Retinal pigment epithelial cell (primary cell): ENCODE measurements at places on chromosomes 11 and 22.

DNA sequence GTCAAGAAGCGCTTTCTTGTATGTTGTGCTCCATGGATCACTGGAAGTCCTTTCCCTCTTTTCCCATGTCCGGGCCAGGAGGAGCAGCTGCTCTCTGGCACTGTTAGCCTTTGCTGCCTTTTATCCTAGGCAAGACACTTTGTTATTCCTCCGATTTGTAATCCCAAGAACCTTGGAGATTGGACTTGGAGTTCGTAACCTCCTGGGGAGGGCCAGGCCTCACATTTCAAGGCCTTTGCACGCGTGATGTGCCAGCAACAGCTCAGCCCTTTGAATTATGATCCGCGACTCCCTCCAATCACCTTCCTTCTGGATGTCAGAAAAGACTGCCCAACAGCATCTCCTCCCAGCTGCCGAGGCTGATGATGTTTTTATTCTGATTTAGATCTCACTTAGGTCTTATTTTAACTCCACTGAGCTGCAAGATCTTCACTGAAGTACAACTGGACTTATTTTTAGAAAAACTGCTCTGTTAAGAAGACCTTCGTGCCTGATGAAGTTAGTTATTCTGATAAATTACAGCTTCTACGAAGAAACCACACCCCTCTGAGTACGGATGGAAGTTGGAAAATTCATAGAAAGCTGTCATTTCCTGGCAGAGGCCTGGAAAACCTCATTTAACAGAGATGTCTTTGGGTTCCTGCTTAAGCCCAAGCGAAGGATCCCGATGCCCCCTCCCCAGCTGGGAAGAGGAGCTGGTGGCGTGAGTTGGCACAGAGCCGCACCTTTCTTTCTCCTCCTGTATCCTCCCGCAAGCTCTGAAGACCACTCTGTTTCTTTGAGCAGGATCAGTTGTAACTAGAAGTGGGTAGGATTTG lies 62.4 kb downstream of the PARVB start:
- no peak for DNase-seq

GRCh38 chr22:26330971-26331625 lies 98.0 kb upstream of the ASPHD2 start:
- no peak for DNase-seq

GRCh38 chr22:45852826-45853225 lies 124.1 kb downstream of the WNT7B start:
- no peak for DNase-seq

- DNase-seq: no peak
Measured at GRCh38 chr22:27913162-27913741, 5.8 kb downstream of the PITPNB start.

- DNase-seq: no peak
Measured at GRCh38 chr11:115759622-115760460, 255.6 kb upstream of the CADM1 start.

GRCh38 chr11:57545883-57546282 lies 8.5 kb downstream of the SMTNL1 start:
- no peak for DNase-seq

GRCh38 chr11:116730601-116731000 lies 42.2 kb downstream of the BUD13 start:
- no peak for DNase-seq

GRCh38 chr11:126624506-126624905 lies 269.0 kb downstream of the ST3GAL4 start:
- no peak for DNase-seq

- DNase-seq: no peak
Measured at GRCh38 chr11:68838572-68838964, 3.1 kb downstream of the CPT1A start.

DNA sequence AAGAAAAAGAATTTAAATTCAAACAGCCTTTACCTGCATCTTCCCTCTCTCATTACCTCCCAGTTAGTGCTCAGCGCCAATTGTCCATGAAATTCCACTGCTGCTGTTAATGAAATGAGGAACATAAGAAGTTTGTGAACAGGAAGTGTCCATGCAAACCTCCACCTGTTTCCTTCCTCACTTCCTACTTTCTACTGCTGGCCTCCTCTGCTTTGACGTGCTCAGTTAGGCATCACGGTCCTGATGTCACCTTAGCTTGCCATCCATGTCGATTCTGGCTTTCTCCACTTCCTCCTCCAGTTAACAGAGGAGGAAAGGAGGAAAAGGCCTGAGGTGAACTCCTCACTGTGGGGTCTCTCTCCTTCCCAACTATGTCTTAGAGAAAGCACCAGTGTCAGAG lies 26.9 kb upstream of the HTR3A start:
- no peak for DNase-seq

- no peak for DNase-seq
Measured at GRCh38 chr11:32391956-32392553, 43.3 kb downstream of the WT1 start.

DNA sequence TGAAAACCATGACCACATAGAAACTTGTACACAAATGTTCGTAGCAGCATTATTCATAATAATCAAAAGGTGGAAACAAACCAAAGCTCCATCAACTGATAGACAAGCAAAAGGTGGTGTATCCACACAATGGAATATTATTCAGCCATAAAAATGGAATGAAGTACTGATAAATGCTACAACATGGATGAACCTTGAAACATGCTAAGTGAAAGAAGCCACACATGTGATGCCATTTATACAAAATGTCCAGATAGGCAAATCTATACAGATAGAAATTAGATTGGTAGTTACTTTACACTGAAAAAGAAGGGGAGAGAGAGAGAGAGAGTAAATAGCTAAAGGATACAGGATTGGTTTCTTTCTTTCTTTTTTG lies 27.7 kb downstream of the MAPK1 start:
- no peak for DNase-seq

DNA sequence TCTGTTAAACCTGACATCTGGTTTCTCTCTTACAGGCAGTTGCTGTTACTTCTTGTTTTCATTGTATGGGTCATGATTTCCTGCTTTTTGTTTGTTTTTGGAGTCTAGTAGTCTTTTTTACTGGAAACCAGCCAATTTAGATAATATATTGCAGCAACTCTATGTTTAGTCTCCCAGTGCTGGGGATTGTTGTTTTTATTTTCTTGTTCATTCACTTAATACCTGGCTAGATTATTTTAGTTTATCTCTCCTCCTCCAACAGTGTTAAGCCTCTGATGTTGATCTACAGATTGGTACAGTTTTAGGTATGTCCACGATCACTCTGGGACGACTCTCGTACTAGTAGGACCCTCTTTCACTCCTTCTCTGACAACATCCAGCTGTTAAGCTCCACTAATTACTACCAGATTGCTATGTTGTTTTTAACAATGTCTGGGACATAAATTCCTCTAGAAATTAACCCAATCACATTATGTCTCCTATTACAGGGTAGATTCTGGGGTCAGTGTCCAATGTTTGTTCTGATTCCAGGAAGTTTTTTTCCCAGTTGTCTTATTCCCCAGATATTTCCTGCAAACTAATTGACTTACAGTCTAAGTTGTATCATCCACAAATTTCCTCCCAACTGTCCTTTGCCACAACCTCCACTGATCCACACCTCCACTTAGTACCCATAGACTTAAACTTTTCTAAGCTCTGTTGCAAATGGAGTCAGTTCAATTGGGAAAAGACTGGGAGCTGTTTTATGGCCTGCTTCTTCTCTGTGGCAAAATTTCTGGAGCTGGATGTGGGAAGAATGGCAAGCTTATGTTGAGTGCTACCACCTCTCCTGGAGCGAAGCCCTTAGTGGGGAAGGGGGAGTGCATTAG lies 1280.6 kb upstream of the CNTN5 start:
- DNase-seq: no peak
